ENCODE measurements at places on chromosomes 6 and 20. TPM values are rescaled to one million over a fixed set of nuclear protein-coding genes. Genes with fewer than 3 reads are reported as not detected.
A peak's percentile ranks its signal among the peaks of the same experiment; 100 is the strongest.

DNA sequence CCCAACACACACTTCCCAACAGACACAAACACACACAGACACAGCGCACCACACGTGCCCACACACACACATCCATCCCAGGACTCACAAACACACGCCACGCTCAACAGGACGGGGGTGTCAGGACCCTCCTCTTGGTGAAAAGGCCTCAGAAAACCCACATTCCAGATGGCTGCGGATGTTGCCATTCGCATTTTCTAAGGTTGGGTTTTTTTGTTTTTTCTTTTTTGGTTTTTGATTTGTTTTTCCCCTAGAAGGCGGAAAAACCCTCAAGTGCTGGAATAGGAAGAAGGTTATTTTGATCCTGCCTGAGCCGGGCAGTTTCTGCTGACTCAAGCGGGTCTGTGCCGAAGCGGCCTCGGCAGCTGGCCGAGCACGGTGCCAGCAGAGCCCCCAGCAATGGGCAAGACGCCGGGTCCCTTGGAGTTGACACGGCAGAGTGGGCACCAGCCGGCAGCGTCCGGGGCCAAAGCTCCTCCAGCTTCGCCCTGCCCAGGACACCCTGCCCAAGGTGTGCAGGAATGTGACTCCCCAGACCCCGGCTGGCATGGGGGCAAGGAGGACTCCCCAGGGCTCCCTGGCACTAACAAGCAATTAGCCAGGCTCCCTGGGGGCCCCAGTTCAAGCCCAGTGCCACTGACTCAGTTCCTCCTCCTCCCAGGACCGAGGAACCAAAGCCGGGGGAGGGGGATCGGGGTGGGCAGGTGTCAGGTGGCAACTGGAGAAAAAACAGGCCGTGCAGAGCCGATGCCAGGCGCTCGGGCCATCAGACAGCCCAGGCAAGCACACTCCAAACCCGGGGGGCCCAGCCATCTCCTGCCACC is 40.9 kb upstream of the ZBP1 start:
- peaks cover 55% of the 10 kb centered on the region for H3K4me1 ChIP-seq
- no peak overlapping the region for H3K27ac ChIP-seq
- no peak for DNase-seq
- peaks cover 33% of the 10 kb centered on the region for H3K36me3 ChIP-seq
- no peaks in the 10 kb centered on the region for H3K27me3 ChIP-seq

DNA sequence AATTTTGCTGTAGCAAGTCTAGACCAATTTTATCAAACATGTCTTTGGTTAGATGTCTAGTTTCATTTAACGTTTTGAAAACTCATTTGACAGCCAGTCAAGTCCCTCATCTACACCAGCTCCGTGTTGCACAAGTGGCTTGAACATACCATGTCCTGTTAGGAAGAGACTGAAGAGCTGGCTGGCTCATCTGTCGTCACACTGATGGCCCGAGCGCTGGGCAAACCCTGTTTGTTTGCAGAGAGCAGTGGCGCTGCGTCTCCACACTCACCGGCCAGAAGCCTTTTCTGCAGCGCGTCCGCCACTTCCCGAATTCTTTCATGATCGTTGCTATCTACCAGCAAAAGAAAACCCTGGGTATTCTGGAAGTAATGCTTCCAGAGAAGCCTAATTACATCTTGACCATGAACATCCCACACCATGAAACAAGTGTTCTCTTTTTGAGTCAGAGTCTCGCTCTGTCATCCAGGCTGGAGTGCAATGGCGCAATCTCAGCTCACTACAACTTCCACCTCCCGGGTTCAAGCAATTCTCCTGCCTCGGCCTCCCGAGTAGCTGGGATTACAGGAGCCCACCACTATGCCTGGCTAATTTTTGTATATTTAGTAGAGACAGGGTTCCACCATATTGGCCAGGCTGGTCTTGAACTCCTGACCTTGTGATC is 10.7 kb upstream of the TCFL5 start:
- H3K27me3 ChIP-seq, result no peaks in the 10 kb centered on the region
- H3K4me1 ChIP-seq, result peaks cover 33% of the 10 kb centered on the region
- H3K36me3 ChIP-seq, result no peaks in the 10 kb centered on the region
- no peak overlapping the region for H3K27ac ChIP-seq
- no peak for DNase-seq

- no peaks in the 10 kb centered on the region for H3K27me3 ChIP-seq
- no peaks in the 10 kb centered on the region for H3K36me3 ChIP-seq
- peak; percentile 39 for DNase-seq
- H3K4me1 ChIP-seq, result no peaks in the 10 kb centered on the region
Observed at GRCh38 chr6:11598687-11599086, 61.1 kb downstream of the TMEM170B start.

- DNase-seq, result no peak
- no peaks in the 10 kb centered on the region for H3K36me3 ChIP-seq
- H3K4me1 ChIP-seq, result no peaks in the 10 kb centered on the region
Observed at GRCh38 chr20:53889411-53890148, 180.8 kb downstream of the BCAS1 start.

TUBB2B gene
- total RNA-seq, result 35.8 TPM

Measured in esophagus muscularis mucosa (tissue), 4 donors.